Effector CD4-positive, alpha-beta T cell (primary cell): ENCODE measurements at places on chromosomes 2 and 18.

DNA sequence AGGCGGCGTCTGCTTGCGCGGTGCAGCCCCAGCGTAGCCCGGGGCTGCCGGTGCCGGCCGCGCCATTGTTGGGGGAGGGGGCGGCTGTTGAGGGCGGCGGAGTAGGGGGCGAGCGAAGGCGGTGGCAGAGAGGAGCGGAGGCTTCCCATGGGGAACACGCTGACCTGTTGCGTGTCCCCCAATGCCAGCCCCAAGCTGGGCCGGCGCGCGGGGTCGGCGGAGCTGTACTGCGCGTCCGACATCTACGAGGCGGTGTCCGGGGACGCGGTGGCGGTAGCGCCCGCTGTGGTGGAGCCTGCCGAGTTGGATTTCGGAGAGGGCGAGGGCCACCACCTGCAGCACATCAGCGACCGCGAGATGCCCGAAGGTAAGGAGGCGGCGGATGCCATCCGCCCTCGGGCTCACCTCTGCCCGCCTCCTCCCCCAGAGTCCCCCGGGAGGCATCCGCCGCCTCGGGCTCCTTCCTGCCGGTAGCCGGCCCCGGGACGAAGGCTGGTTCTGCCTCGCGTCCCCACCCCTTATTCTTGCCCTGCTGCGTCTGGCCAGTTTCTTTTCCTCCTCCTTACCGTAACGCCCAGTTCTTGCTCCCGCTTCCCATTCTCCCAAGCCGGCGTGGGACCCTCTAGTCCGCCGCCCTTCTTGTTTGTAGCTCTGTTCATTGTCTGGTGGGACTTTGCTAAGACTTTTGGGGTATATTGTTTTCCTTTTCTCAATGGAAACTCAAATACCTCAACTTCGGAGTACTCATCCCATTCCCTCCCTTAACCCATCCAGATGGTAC is 500 bp downstream of the CCNYL1 start:
- DNase-seq = peak; percentile 29

- no peak for DNase-seq
These were observed 7.2 kb downstream of the SMAD4 start for GRCh38 chr18:51037230-51037629.

DNA sequence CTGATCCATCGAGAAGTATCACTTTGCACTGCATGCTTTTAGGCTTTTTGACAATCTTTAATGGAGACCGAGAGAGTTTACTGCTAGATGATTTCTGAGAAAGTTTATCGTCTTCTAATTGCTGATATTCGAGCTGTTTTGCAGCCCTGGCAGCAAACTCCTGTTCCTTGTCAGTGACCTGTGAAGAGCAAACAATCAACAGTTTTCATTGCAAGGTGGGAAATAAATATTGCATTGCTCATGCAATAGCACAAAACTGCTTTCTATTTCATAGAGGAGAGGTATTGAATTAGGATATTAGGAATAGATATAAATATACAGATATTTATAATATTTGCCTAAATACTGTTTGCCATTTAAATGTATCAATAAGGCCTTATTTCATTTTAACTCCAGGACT is 65.5 kb downstream of the EPB41L3 start:
- DNase-seq = no peak

- no peak for DNase-seq
These were observed 25.3 kb upstream of the STARD7 start for GRCh38 chr2:96233880-96234316.

DNA sequence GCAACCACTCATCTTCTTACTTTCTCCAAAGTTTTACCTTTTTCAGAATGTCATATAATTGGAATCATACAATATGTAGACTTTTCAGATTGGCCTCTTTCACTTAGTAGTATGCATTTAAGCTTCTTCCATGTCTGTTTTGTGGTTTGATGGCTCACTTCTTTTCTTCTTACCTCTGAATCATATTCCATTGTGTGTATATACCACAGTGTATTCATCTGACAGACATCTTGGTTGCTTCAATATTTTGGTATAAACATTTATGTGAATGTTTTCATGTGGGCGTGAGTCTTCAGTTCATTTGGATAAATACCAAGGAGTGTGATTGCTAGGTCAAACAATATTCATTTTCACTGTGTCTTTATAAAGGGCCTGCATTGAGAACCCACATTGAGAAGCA is 136.1 kb upstream of the NOSTRIN start:
- no peak for DNase-seq

- DNase-seq = no peak
These were observed 51.4 kb upstream of the TRIB2 start for GRCh38 chr2:12665334-12665733.

DNA sequence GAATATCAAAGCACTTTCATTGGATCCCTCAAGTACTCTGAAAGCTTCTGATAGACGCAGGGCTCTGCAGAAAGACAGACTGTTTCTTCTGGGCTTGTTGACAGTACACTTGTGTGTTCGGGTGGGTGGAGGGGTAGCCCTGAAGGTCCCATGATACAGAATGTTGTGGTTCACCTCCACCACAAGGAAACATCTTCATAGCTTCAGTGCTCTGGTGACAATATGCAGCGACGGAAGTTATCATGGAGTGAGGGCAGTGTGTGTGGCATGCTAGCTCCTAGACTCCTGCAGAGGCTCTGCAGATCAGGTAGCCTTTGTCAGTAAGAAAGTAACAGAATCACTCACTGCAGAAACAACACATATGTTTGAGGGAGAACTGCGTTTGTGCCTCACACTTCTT is 90.7 kb downstream of the MEIS1 start:
- DNase-seq = no peak

GRCh38 chr2:207223051-207223450 is 57.3 kb upstream of the KLF7 start:
- no peak for DNase-seq

DNA sequence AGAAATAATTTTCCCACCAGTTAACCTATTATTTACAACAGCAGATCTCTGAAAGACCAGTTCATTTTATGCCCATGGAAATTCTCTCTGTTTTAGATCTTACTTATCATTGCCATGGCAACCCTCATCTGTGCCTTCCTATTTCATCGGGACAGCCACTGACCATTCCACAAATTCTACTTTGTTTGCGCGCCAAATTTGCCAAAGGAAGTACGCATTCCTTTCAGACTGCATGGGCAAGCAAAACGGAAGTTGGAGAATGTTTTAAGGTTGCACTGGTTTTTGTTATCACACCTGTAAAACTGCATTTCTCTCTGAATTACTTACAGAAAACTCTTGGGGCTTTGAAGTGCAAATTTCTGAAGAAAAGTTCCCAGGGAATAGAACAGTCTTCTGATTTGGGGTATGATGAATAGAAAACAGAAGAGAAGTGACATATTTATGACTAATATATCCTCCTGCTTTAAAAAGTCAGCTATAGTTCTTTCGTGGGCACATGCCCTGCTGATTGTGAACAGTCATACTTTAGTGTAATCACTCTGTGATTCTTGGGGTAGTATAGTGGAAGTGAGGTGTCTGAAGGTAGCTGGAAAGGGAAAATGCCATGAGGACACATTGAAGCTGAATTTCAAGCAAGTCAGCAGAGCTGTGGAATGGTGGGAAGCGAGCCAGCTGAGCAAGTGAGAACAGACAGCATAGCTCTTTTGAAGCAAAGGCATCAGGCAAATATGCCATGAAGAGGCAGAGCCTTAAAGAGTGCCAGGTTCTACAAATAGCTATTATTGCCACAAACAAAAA is 20.9 kb downstream of the NETO1 start:
- DNase-seq = no peak

GRCh38 chr18:41977233-41977632 is 22.2 kb downstream of the PIK3C3 start:
- DNase-seq = no peak

- DNase-seq = no peak
These were observed 149.5 kb upstream of the DLX2 start for GRCh38 chr2:172252154-172252553.

DNA sequence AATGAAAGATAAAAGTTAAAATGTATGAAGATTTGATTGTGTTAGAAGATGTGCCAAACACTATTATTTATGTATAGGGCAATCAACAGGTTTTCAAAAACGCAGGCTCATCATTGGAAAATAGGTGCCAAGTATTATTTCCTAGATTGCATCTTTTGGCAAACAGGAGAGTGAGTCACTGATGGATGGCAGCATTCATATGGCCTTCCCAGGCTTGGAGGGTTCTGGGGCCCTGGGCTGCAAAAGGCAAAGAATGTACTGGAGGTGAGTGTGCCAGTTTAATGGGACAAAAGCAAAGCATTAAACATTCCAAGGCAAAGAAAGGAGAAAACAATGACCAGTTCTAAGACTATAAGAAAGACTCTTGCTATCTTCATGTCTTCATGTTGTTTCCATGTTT is 379.4 kb downstream of the RIT2 start:
- DNase-seq = no peak

GRCh38 chr2:172655838-172656573 is 79.6 kb upstream of the RAPGEF4 start:
- no peak for DNase-seq

- DNase-seq = no peak
These were observed 22.1 kb upstream of the COL6A3 start for GRCh38 chr2:237435844-237436587.

DNA sequence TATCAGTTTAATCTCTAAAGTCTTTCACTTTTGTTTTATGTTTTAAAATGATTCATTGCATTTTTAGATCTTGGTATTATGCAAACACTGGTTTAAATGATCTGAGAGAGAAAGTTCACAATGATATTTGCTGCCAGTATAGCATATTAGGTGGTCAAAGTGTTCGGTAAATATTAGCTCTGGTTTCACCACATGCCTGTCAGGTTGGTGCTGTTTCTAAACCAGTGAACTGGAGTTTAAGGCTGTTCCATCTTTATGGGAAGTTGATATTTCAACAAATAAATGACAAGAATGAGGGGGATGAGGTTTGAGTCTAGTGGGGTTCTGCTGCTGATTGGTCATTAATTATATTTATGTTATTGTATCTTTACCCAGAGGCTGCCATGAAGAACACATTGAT is 436.4 kb downstream of the DCDC2C start:
- DNase-seq = no peak

DNA sequence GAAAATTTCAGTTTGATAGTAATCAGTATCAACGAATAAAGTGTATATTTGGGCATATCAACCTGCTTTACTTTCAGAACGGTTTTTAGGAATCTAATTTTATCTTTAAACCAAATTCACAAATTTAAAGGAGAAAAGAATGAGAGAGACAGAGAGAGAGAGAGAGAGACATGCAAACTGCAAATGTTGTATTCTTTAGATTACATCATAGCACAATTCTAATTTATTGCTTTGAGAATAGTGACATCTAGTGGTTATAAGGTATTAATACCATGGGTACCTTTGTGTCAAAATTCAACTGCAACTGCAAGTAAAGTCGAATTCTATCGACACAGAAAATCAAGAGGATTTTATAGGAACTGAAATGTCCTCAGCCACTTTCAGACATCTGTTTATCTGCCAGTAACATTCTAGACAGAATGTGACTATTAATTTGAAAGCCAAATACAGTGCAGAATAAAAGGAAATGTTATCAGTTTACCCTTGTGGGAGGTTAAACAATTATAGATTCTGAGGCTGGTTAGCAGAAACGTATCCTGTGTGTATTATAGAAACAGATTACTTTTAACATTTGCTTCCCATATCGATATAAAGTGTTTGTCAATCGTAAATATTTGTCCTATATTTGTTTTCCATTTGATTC is 529.8 kb upstream of the VRK2 start:
- no peak for DNase-seq

GRCh38 chr2:118737684-118738083 is 109.8 kb downstream of the EN1 start:
- DNase-seq = no peak
